Activated T-cell treated with anti-CD3 and anti-CD28 coated beads for 48 hours (primary cell): ENCODE measurements at places on chromosomes 3 and 15.

DNA sequence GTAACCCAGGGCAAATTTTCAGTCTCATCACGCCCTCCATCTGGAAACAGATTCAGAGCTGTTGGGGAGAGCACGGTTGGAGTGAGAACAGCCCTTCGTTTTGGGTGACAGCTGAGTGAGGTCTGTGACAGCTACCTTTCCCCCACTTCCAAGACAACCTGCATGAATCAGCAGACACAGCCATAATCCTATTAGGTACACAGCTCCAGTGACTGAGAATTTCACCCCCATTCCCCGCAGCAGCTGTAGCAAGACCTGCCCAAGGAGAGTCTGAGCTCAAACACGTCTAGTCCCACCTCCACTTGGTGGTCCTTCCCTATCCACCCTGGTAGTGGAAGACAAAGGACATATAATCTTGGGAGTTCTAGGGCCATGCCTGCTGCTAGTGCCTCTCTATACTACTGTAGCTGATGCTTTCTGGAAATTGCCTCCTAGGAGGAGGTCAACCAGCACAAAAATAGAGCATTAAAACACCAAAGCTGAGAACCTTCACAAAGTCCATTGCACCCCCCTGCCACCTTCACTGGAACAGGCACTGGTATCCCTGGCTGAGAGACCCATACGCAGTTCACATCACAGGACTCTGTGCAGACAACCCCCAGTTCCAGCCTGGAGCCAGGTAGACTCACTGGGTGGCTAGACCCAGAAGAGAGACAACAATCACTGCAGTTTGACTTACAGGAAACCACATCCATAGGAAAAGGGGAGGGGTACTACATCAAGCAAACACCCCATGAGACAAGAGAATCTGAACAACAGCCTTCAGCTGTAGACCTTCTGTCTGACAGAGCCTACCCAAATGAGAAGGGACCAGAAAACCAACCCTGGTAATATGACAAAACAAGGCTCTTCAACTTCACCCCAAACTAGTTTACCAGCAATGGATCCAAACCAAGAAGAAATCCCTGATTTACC, 448.6 kb upstream of the CBLB start:
- DNase-seq, result no peak

DNA sequence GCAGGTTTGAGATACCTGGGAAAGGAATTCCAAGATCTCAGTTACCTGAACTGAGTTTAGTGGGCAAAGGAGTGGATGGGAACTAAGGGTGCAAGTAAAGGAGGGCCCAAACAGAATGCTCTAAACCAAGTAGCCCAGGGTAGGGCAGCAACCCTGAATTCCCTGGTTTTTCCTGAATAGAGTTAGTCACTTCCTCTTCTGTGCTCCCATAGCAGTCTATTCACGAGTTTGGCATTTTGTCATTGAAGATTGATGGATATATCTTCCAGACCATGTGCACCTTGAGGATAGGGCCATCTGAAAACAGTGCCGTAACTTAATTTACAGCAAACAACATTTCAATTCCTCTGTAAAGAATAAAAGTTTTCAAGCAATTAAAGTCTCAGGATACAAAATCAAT, 18.5 kb upstream of the PTX3 start:
- no peak for DNase-seq

- no peak for DNase-seq
Measured at GRCh38 chr3:86929046-86929445, 61.9 kb downstream of the VGLL3 start.

DNA sequence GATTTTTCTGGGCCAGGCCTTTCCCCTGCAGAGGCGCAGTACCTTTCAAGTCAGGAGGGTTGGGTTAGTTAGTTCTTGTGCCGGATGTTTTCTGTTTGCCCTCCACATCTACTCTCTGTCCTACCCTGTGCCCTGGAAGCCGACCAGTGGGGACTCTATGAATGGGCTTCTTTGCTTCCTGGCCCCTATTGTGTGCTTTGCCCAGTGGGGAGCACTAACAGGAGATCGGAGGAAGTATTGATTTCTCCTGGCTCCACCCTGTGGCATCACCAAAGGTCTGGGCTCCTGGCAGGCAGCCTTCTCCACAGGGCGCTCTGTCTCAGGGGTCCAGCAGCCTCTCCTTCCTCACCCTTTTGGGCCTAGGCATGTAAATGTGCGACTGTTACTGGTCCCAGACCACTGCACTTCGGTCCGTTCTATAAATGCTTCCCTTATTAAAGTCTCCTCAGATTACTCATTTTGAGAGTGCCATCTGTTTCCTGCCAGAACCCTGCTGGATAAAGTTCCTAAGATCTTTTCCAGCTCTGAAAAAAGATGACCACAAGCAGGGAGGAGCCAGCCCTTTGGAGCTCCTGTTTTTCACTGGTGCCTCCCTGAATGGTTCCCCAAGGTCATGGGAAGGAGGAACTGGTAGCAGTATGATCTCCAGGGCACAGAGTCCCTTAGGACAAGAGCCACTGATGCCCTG, 44.5 kb downstream of the CTDSPL start:
- no peak for DNase-seq

DNA sequence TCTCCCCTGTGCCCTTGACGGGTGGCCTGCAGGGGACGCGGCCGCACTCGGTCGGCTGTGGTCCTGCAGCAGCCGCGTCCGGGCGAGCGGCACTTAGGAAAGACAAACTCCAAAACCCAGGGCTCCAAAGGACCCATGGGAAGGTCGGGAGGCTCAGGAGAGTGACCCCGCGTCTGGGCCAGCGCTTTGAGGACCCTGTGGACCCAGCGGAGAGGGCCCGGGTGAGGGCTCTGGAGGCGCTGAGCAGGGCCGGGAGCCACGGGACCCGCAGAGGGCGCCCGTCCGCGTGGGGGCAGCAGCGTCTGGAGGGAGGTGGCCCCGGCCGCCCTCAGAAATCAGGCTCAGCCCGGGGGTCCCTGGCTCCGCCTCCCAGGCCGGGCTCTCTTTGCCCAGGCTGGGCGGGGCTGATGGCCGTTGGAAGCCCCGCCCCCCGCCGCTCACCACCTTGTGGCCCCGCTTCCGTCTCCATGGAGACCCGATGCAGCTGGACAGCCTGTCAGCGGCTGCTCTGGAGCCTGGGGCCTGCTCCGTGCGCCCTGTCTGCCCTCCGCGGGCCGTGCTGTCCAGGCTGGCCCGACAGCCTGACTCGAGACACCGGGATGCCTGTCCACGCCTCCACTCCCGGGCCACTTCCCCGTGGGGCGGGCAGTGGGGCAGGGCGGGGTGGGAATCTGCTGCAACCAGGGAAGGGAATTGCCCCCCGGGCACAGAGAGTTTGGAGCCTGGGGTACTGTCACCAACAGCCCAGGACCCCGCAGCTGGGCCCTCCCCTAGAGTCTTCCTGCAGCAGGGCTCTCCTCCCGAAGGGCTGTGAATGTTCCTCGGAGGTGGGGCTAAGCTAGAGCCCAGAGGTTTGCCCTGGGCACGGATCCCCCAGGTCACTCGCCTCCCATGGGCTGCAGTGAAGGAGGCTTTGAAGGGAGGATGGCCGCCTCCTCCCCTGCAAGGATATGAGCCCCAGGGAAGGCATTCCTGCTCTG, 34.8 kb upstream of the RPL32 start:
- no peak for DNase-seq

DNA sequence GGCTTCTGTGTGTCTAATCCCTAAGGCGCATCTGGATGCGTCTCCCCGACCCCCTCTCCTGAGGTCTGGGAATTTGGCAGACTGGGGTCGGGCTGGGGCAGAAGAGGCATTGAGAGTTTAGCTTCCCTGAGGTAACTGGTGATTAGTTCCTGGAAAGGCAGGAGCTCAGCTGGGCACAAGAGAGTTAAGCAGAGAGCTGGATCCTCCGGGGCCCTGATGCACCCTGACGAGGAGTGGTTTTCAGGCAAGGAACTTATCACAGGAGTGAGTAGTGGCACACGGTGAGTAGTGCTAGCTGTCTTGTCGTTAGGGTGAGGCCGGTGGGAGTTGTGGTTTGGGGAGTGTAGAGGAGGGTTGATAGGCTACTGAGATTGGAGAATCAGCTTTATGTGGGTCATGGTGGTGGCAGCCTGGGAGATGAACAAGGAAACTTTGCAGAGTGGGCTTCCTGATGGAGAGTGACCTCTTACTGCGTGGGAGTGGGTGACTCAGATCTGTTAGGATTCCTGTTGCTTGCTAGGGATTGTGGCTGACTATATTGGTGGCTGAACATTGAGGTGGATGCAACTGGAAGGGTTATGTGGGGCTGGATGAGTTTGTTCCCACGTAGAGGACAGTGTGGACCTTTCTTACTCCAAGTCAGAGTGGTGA, 897 bp downstream of the RAD54L2 start:
- DNase-seq, result peak; percentile 51

GRCh38 chr3:112817797-112818196, 28.9 kb downstream of the CD200R1L start:
- DNase-seq, result no peak
